Right renal pelvis (tissue), 4 donors: ENCODE measurements at places on chromosomes 4 and X. TPM values are rescaled to one million over a fixed set of nuclear protein-coding genes. Genes with fewer than 3 reads are reported as not detected.

Gene AFP
- polyA plus RNA-seq: 776 TPM

GRCh38 chr4:112329672-112330375 lies 32.7 kb downstream of the ALPK1 start:
- DNase-seq: no peak

DNA sequence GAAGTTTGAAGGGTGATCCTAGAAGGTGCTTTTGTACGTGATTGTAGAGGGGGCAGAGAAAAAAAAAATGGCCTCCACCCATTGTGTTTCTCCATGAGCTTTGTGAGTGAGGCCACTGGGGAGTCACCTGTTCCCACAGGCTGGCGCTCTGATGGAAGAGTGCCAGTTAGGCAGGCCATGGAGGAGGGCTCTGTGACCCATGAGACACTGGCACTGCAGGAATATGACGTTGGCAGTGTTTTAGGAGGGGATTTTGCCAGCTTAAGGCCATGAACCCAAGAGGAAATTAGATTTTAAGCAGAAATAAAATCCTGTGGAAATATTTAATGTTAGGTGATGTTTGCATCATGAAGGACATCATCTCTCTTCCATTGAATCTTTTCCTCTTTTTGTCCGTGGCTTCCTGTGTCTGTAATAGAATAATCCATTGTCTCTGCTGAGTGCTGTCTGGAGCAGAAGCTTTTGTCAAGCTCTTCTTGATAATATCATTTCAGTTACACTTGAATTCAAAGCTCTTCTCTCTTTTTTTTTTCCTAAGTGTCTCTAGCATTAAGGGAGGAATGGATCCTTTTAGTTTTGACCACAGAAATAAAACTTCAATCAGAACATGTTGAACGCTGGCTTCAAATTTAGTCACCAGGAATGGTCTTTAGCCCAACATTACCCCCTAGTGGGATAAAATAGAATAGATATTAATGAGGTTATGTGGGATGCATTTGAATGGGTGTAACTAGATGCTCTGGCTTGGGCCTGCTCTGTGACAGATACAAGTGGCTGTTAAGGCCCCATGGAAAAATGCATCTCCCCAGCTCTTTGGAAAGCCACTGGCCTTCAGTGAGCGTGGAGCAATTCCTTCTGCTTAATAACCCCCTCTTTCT lies 41.0 kb upstream of the UCP1 start:
- DNase-seq: peak; percentile 43

Gene SMIM9
- polyA plus RNA-seq: not detected

GRCh38 chr4:121535351-121535750 lies 154.5 kb upstream of the QRFPR start:
- no peak for DNase-seq

Gene FUNDC1
- polyA plus RNA-seq: 33.5 TPM
